Activated CD4-positive, alpha-beta T cell treated with anti-CD3 and anti-CD28 coated beads, Interleukin-2, amount 50 U/mL, for 24 hours (primary cell): ENCODE measurements at places on chromosomes 1 and 21.

GRCh38 chr1:62356257-62356835 is 37.1 kb upstream of the KANK4 start:
- DNase-seq: peak; percentile 1

DNA sequence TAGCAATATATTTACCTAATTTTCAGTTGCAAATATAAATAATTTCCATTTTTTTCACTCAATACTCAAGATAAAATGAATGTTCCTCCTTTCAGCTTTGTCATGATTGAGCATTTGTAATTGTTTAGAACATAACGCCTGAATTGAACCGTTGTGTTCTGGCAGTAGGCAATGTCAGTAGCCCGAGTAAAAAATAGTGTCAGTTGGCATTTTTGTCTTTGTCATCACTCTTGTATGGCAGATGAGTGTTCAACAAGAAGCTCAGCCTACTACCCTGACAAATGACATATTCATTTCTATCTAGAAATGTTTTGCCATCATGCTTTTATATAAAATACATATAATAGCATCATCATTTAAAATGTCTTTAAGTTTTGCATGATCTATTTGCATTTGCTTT is 691.4 kb upstream of the NCAM2 start:
- no peak for DNase-seq

DNA sequence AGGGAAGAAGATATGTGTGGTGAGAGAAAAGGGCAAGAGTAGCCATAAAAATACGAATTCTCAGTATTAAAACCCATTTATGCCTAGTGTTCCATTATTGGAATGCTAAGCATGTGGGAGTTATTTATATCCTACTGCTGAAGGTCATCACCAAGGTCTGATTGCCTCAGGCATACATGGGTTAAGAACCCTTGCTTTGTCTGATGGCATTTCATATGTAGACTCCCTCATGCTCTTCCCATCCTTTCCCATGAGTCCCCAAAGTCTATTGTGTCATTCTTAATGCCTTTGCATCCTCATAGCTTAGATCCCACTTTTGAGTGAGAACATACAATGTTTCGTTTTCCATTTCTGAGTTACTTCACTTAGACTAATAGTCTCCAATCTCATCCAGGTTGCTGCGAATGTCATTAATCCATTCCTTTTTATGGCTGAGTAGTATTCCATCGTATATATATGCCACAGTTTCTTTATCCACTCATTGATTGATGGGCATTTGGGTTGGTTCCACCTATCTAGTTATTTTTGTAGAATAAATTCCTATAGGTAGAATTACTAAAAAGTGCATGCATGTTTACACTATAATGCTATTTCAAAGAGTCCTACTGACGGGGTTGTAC is 172.5 kb downstream of the DYRK1A start:
- no peak for DNase-seq

GRCh38 chr1:207499573-207499972 is 3.6 kb downstream of the CR1 start:
- peak; percentile 46 for DNase-seq

- DNase-seq: no peak
Observed at GRCh38 chr1:22223176-22223575, 80.3 kb upstream of the WNT4 start.

DNA sequence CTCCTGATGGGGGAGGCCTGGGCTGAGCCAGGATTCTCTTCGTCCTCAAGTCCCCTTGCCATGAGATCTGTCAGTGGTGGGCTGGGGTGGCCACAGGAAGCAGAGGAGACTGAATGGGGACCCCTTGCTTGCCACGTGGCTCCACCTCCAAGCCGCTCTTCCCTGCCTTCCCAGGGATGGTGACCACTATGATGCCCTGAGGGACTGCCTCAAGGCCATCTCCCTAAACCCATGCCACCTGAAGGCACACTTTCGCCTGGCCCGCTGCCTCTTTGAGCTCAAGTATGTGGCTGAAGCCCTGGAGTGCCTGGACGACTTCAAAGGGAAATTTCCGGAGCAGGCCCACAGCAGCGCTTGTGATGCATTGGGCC is 20.9 kb upstream of the TMEM222 start:
- DNase-seq: no peak

DNA sequence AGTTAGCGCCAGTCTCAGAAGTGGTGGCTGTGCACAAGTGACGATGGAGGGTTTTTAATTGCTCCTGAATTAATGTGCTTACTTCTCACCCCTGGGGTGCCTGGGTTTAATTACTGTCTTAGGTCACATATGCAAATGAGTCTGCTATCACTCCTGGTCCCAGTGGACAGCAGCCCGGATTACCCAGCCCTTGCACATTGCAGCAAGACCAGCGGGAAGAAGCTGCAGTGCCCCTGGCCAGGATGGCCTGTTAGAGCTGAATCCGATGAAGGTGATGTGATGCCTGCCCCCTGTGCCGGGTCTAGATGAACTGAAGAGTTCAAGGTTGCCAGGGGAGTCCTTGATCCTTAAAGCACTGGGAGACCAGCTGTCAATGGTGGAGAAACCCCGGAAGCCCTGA is 24.2 kb downstream of the ENO1 start:
- no peak for DNase-seq
